ENCODE measurements at places on chromosomes 12 and 14.

DNA sequence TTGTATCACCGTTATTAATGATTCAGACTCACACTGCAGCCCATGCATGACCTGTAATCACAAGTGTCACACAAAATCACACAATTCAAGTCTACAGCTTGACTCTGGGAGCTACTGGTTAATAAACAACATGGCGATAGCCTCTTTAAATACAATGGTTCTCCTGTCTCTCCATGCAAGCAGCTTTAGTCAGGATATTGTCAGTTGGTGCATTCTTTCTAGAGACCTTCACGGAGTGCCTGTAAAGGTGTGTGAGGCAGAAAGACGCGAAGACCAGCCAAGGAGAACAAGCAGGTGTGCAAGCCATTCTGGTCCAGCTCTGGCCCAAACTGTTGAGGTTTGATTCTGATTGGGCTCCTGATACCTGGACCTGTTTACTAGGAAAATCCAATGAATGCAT lies 40.0 kb upstream of the FOXN3 start:
- DNase-seq: no peak

DNA sequence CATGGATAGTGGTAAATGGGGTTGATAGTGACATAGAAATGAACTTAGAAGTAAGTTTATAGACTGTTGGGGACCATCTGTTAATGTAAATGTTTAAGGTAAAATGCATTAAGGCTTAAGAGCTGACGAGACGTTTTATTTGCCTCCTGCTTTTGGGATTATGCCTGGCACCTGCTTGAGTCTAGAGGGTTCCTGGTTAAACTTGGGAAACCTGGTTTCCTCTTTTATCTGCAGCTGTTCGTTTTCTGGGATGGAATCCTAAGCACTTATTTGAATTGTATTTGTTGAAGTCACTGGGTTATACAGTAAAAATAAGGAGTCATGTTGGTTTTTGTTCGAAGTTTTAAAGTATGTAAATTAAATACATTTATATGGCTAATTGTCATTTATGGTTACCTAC lies 914.7 kb downstream of the NRXN3 start:
- DNase-seq: no peak

DNA sequence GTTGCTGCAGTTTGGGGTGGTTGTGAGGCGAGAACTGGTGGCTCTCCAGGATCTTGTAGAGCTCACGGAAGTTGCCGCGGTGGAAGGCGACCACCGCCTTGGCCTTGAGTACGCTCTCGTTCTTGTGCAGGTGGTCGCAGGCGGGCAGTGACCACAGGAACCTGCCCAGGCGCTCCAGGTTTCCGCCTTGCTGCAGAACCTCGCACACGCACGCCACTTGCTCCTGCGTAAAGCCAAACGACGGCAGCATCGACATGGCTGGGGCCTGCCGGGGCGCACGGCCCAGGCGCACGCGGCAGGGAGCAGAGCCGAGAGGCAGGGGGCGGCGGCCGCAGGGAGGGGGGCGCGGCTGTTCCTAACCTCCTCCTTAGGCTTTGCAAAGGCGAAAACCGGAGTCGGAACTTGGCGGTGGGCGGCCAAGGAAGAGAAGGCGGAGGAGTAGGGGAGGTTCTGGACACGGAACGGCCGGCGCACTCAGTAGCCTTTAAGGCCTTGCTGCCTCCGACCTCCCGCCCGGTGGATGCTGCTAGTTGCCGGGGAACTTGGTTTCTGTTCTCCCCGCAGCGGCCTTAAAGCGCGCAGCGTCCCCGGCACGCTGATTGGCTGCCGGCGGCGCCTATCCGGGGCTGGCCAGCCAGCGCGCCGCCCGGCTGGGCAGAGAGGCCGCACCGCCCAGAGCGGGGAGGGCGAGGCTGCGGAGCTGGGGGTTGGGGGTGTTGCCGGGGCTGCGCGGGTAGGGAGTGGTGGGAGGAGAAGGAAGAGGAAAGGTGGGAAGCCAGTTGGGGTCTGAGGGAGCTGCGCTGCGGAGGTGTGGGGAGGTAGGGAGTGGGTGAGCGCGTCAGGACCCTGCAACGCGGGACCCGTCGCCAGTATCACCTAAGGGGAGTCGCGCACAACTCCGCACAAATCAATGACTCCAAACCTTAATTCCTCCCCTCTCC lies at the start of gene SIX1:
Gene SIX1 (minus strand): TSS at position 544 of the 941 bp plus-strand sequence. CDS start 288 bp downstream, at position 256.
- peak; percentile 98 for DNase-seq

GRCh38 chr12:95213928-95214327 lies 3.3 kb downstream of the FGD6 start:
- DNase-seq: no peak

- no peak for DNase-seq
Measured at GRCh38 chr12:132450418-132451171, 39.4 kb upstream of the FBRSL1 start.

DNA sequence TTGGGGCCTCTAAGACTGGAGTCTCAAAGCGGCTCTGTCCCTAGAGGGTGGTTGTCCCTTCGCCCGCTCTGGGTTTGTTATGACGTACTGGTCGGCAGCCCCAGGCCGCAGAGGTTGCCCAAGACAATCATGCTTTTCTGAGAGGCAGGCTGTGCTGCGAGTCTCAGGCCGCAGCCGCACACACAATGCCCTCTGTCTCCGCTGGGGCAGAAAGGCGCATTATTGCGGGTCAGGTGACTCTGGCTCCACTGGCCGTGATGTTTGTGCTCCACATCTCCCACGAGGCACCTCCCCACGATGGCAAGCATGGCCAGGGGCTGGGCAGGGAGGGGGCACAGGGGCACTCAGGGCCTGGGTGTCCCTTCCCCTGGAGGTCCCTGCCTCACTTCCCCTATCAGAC lies 21.0 kb upstream of the PLEKHG3 start:
- DNase-seq: no peak

GRCh38 chr14:61780125-61780524 lies 17.9 kb downstream of the SNAPC1 start:
- no peak for DNase-seq

- DNase-seq: peak; percentile 61
Measured at GRCh38 chr12:110555577-110556406, 27.3 kb downstream of the PPTC7 start.

- peak; percentile 30 for DNase-seq
Measured at GRCh38 chr12:123519141-123520001, 14.1 kb downstream of the RILPL1 start.

DNA sequence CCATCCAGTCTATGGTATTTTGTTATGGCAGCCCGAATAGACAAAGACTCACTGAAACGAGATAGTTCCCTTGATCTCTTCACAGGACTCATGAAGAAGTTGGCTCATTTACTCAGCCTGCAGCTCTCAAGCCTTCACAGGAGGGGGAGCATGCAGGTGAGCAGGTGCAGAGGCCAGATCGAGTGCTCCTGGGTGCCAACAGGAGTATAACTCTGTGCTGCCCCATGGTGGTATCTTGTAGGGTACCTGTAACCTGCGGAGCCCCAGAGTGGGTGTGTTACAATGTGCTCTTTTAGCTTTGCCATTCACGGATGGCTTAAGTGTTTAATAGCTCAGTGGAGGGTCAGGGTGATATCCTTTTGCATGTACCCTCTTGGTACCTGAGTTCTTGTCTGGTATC lies 159.5 kb downstream of the METTL25 start:
- DNase-seq: no peak

- no peak for DNase-seq
Measured at GRCh38 chr14:102469261-102469660, 40.3 kb downstream of the ANKRD9 start.

DNA sequence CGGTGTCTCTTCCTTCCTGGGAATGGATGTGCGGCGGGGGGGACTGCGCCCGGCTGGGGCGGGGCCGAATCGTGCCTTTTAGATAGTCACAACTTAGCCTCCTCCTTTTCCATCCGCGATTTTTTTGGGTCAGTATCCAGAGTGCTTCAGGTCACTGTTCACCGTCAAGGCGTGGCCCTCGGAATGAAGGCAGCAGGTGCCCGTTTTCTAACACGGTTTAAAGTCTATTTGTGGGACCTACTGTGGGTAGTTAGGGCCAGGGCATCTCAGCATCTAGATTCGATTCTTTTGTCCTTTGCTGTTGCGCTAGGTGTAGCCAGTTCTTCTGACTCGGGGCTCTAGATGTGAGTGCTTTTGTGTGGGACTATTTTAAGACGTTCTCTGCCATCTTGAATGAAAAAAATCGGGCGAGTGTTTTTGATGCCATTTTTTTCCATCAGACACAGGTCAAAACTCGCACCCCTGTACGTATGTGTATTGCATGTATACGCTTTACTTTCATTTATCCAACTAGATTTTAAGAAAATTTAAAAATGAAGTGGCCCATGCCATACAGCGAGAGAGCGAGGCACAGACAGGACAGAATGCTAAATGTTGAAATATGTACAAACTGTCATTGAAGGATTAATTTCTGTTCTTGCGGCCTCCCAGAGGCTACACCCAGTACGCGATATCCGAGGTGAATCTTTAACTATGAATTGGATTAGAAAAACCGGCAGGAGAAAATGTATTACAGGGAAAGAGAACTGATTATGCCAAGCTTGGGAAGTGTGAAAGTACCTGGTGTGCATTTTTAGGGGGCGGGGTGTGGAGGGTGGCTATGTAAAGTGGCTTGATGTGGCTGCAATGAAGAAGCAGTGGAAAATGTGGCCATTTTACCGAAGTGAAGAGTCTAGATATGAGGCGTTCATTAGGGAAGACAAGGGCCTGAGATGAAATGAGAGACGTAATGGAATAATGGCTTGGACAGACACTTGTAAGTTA lies 835 bp downstream of the VEZT start:
- DNase-seq: peak; percentile 85

DNA sequence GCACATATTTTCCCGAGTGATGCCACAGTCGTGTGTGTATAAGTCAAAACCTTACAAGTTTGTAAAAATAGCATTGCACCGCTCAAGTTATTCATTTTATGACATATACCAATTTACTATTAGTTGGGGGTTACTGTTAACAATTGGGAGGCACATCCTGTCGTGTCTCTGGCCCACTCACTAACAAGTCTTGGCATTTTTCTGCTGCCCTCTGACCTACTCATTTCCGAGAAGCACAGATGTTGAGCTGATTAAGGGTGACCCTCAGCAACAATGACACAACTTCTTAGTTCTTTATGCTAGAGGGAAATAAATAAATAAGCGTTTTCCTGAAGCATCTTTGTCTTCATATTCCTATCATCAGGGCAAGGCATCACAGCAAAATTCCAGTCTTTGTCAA lies 6.8 kb upstream of the ATG14 start:
- DNase-seq: no peak

GRCh38 chr12:58907391-58907790 lies 12.9 kb downstream of the LRIG3 start:
- peak; percentile 23 for DNase-seq

DNA sequence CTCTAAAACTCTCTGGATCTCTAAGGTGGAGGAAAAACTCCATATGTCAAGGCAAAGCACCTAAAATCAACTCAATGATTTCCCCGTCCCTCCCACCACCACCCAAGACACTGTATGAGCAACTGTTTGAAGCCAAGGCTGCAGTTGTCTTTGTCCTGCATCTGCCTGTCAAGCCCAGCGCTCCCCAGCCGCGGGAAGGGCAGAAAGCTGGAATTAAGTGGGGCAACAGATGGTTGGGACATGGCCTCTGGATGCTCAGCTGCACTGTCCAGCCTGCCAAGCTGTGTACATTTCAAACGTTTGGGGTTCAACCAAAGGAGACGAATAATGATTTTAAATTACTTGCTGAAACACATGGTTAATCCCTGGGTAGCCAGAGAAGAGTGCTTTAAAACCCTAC lies 42.2 kb upstream of the PTGR2 start:
- no peak for DNase-seq

DNA sequence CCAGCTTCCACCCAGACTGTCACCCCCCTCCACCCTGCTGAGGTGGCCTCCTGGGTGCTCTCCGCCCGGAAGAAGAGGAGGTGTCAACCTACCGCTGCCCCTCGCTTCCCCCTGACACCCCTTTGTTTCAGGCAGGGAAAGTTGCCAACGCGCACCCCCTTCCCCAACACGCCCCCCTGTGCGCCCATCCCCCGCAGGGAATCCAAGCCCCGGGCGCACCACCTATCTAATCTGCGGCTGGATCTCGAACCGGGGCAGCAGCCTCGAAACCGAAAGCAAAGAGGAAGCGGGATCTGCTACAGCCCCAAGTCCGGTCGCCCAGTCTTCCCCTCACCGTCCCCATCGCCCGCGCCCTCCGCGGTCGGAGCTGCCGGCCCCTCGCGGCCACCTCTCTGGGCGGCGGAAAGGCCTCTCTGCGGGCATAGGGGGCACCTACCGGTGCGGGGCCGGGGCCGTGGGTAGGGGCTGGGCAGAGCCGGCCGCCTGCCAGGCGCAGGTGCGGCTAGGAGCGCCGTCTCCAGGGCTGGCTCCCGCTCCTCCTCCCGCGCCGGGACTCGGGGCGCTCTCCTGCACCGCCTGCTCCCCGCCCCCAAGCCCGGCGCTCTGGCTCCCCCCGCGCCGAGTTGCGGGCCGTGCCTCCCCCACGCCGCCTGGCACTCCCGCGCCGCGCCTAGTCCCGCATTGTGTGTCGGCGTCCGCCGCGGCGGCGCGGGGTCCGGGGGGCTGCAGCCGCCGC lies 18.3 kb upstream of the PLEKHH1 start:
- peak; percentile 78 for DNase-seq

DNA sequence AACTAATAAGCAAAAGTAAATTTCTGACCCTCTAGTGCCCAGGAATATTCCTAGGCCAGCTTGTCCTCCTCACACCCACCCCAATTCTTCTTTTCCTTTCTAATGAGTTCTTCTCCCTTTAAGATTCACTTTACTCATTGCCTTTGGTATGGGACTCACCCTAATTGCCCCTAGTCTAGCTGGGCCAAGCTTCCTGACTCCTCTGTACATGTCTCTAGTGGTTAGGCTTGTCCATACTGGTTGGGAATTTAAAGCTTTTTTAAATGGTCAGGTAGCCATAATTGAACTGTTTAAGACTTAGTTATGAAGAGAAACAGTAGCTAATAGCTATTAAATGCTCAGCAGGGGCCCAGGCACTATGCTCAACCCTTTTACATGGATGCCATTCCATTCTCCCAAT lies 248.2 kb downstream of the C12orf42 start:
- DNase-seq: no peak

- no peak for DNase-seq
Measured at GRCh38 chr14:32786886-32787285, 151.8 kb upstream of the NPAS3 start.

DNA sequence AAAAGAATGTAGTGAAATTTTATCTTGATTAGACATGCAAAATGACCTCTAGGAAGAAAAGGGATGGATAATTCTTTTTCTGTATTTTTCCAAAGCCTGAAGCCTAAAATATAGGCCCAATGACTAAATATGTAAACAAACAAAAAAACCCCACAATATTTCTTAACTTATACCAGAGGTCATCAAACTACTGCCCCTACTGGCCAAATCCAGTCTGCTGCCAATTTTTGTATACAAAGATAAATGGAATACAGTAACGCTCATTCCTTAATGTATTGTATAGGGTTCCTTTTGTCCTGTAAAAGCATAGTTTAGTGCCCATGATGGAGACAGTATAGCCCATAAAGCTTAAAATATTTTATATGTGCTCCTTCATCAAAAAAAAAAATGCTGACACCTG lies 145.7 kb upstream of the ALG10 start:
- no peak for DNase-seq

Measured in GM03348 (cell line).